ENCODE measurements at places on chromosomes 3 and 15. TPM values are rescaled to one million over a fixed set of nuclear protein-coding genes. Genes with fewer than 3 reads are reported as not detected.

Gene LMAN1L
- total RNA-seq = not detected

Gene SLC6A11
- 0.03 TPM for total RNA-seq

Gene DLEC1
- total RNA-seq = 0.13 TPM

Gene MTFMT
- 11.7 TPM for total RNA-seq

Gene CFAP91
- total RNA-seq = 0.72 TPM

Gene HAPLN3
- 26.2 TPM for total RNA-seq

Gene ALS2CL
- total RNA-seq = 1.8 TPM

Gene GNAT1
- total RNA-seq = not detected

Gene DZIP1L
- total RNA-seq = 25.7 TPM

Gene MUC4
- not detected for total RNA-seq
